Type B pancreatic cell (in vitro differentiated cells): ENCODE measurements at places on chromosomes 6 and 20. TPM values are rescaled to one million over a fixed set of nuclear protein-coding genes. Genes with fewer than 3 reads are reported as not detected.
A peak's percentile ranks its signal among the peaks of the same experiment; 100 is the strongest.

DNA sequence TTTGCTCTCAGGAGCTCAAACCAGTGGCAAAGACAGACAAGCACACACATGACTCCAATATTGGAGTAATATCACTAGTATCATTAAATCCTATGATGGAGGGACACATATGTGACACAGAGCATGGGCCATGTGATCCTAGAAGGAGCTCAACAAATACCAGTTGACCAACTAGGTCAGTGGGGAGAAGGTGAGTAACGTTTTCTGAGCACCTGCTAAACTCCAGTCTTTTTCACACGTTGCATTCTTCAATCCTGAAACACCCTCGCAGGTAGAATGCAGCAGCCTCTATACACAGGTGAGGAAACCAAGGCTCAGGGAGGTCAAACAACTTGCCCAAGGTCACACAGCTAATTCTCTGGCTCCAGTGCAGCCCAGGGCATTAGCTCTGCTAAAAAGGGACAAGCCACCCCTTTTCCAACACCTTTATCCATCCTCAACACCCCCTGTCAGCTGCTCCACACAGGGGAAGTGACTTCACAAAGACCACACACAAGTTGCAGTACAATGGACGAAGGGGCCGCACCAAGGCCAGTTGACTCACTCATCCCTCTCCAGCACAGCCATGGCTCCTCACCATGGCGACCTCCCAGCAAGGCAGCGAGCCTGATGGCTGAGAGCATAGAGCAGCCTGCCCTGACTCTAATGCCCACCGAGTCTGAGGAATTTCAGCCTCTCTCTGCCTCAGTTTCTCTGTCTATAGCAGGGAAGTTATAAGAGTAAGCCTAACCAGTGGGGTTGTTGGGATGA, 4.4 kb downstream of the CAPN11 start:
- DNase-seq = no peak

DNA sequence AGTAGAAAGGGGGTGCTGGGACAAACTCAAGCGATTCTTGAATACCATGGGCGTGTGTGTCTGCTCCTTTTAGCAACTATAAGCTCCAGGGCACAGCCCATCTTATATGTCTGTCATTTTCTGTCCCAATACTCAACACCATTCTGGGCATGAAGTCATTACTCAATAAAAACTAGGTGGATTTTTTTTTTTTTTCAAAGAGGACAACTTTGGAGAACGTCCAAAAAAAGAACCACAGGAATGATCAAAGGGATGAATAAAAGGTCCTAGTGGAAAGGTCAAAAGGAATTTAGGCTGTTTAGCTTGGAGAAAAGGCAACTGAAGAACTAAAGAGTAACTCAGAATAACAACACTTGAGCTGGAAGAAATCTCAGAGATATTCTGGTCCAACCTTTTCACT, 24.4 kb downstream of the UQCC1 start:
- DNase-seq = no peak

- no peak for DNase-seq
Observed at GRCh38 chr20:38303908-38304379, at the start of gene BPI. TSS of gene BPI (plus strand) at chr20:38304156. CDS start at chr20:38304224, 68 bp downstream.

GRCh38 chr6:5761370-5761769, 245.4 kb downstream of the NRN1 start:
- no peak for DNase-seq

- no peak for DNase-seq
Observed at GRCh38 chr6:110033749-110034666, 55.9 kb downstream of the GPR6 start.

- no peak for DNase-seq
Observed at GRCh38 chr20:9699181-9699580, 139.7 kb downstream of the PAK5 start.

GRCh38 chr20:62795023-62795761, 1.1 kb upstream of the MRGBP start:
- DNase-seq = no peak

DNA sequence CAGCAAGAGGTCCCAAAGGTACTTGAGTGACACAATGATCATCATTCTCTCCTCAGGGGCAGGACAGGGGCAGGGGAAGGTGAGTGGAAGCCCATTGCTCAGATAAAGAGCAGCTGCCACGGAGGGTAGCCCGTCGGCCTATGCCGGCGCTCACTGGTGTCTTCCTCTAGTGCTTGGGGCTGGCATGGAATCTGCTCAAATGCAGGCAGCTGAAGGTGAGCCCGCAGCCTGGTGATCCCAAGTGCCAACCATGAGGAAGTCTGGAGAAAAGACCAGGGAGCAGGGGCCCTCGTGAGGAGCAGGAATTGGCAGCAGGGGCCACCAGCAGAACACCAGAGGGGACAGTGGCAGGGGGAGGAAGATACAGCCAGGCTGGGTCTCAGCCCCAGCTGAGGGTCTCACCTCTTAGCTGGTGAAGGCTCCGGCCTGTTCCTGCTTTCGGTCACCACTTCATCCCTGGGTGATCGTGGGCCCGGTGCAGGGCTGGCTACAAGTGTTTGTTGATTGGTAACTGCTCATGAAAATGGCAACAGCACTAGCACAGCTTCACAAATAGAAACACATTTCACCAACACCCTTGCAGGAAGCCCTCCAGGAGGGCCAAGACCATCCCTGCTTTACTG, 24.7 kb downstream of the RBCK1 start:
- no peak for DNase-seq

DNA sequence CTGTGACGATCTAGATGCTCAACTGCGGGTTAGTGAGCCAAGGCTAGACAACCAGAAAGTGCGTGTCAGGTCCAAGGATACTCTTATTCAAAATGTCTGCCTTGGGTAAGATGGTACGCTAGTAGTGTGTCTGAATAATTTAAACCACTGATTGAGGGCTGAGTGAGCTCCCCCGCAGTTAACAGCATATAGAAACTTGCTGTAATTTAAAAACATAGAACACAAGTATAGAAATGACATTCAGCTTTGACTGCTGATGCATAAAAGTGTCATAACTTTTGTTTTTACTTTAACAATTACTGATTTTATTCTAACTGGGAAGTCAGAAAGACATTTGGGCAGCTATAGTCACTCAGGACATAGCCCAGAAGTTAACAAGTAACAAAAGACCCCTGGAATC, 45.6 kb upstream of the SLC22A1 start:
- DNase-seq = no peak

DNA sequence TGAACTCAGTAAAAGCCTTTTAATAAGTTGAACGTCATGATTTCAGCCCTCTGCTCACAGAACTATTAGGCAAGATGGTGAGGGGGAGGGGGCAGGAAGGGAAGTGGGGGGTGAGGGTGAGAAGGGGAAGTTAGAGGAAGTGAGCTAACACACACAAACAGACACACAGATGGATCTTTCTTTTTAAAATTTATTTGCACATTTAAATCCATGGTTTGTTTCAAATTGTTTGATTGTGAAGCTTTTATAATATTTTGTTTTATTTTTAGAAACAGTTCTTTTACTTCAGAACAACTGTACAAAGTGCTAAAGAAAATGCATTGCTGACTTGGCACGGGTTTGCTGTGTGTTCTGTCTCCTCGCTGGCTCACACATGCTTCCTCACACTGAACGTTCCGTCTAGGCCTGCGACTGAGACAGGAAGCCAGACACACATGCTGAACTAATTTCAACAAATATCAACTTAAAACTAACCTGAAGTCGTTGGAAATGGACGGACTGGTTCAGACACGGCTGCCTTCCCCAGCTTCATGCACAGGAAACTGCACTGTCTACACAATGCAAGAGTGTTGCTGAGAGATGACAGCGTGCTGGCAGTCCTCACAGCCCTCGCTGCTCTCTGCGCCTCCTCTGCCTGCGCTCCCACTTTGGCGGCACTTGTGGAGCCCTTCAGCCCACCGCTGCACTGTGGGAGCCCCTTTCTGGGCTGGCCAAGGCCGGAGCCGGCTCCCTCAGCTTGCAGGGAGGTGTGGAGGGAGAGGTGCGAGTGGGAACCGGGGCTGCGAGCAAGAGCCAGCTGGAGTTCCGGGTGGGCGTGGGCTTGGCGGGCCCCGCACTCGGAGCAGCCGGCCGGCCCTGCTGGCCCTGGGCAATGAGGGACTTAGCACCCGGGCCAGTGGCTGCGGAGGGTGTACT, 8.1 kb upstream of the ZBP1 start:
- DNase-seq = no peak

DNA sequence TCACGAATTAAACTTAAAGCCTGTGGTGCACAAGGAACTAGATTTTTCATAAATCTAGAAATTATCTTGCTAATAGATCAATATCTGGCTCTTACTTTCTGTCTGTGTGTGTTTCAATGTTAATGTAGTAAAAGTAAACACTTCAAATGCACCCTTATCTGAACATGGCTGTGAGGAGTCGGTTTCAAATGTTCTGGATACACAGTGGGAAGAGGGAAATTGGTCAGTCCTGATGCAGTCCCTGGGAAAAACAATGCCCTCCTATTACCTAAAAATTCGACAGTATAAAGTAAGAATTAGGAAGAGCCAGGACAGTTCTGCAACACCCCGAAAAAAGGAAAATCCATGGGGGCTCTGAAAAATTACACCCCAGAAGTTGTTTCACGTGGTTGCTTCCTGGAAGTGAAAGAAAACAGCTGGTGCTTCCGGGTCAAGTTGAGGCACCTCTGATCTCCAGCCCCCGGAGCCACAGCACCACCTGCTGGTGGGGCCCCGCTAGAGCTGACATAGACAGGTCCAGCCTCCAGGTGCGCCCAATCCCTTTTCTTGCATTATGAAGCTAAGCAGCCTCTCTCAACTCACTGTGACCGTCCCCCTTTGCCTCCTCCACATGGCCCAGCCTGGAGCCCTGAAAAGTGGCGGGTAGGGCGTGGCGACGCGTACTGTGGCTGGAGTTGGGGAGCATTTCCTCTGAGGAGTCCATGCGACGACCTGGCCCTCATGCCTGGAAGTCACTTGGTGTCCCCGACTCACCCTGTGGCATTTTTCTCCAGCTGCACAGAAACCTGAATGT, 8.3 kb downstream of the SEMG2 start:
- DNase-seq = no peak

DNA sequence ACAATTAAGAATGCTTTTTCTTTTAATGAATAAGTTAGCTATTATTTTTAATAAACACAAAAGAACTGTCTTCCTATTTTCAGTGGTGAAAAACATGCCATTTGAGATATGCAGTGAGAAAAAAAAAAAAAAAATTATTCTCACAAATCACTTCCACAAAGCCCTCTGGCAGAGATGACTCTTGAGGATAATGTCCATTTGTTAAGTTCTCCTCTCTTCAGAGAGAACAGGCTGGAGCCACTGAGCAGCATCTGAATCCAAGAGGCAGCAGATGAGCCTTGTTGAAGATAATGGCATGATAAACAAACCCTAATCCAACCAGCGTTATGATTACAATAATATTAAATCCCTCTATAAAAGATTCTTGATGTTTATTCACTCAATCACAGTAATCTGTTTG, 105.0 kb downstream of the PTPRK start:
- DNase-seq = no peak

DNA sequence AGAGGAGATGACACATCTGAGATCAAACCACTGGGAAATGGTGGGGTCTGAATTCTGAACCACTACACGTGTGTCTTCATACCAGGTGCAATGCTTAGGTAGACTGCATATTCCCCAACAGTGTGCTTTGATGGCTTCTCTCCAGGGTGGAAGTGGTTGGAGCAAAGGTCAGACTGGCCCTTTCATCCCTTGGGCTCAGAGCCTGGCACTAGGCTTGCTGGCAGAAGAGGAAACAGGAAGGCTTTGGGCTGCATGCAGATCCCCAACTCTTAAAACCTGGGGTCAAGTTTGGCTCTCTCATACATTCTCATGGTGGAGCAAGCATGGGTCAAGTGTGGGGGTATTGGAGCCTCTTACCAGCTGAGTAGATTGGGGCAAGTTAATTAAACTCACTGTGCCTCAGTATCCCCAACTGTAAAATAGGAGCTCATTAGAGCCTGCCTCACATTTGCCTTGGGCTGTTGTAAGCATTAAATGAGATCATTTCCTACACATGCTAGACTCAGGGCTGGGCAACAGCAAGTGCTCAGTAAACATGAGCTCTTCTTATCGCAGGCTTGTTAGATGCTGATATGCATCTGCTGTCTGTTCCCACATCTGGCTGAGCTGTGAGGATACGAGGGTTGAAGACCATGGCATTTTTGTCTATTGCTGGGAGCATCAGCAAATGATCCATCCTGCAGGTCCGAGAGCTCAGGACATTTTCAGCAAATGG, 51.6 kb upstream of the FAM83D start:
- DNase-seq = no peak

DNA sequence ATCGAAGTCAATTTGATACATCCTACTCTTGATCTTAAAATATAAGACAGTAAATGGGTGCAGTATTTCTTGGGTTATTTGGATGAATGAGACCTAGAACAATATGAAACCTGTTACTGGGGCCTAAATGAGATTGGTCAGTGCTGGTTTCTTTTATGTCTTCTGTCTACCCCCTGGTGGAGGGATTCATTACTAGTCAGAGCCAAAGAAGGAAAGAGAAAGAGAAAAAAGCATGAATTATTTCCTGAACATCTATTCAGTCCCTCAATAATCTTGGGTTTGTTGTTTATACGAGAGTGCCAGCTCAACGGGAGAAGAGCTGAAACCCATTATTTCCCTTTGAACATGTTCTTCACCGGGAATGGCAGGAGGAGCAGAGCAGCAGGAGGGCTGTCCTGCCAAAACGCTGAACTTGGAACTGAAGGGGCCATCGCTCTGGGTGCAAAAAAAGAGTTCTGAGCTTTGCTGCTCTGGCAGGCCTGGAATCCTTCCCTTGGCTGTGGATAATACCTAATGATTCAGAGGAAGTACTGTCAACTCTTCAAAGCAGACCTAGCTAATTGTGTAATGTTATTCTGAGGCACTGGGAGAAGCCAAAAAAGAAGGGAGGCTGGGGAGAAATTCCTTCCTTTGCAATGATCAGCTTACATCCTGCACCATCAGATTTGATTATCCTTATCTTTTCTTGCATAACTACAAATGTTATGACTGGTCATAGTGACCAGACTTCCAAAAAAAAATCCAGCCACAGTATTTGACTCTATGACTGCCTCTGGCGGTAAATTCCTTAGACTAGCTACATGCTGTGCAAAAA, 72.0 kb downstream of the BLOC1S5 start:
- DNase-seq = no peak

DNA sequence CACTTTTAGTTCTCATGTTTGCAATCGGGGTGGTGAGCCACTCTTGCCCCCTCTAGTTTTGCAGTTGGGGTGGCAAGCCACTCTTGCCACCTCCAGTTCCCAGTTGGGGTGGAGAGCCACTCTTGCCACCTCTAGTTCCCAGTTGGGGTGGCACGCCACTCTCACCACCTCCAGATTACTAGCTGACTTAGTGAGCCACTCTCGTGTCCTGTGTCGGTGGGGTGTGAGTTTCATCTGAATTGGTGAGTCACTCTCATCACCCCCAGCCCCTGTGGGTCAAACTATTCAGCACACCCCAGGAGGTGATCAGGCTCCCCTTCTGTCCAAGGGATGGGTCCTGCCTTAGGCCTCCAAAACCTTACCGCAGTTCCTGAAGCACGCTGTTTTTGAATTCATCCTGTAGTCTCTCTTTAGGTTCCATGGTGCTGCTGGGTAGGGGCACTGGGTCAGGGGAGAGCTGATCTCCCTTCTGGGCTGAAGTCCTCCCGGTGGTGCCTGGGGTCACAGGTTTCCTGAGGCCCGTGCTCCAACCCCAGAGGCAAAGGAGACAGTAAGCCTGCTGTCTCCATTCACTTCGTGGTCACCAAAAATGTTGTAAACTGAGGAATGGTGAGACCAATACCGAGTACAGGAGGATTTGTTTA, 224.2 kb upstream of the SYNCRIP start:
- DNase-seq = no peak

- DNase-seq = peak; percentile 81
Observed at GRCh38 chr6:26521600-26522391, 16.4 kb upstream of the HMGN4 start.

- no peak for DNase-seq
Observed at GRCh38 chr6:44022296-44022661, 105.0 kb downstream of the MRPL14 start.

Gene VSTM2L
- total RNA-seq = 11.4 and 11.6 TPM in 2 replicates

Gene RAET1L
- total RNA-seq = not detected in 2 replicates

Gene DDAH2
- 101 and 138 TPM in 2 replicates for total RNA-seq
